ENCODE measurements at places on chromosomes 5 and 9. TPM values are rescaled to one million over a fixed set of nuclear protein-coding genes. Genes with fewer than 3 reads are reported as not detected.

GRCh38 chr9:128529191-128529590, 23.2 kb upstream of the SPTAN1 start:
- ATAC-seq: no peak

Gene NR5A1
- not detected for total RNA-seq

Gene NPR3
- total RNA-seq: 4.9 TPM

DNA sequence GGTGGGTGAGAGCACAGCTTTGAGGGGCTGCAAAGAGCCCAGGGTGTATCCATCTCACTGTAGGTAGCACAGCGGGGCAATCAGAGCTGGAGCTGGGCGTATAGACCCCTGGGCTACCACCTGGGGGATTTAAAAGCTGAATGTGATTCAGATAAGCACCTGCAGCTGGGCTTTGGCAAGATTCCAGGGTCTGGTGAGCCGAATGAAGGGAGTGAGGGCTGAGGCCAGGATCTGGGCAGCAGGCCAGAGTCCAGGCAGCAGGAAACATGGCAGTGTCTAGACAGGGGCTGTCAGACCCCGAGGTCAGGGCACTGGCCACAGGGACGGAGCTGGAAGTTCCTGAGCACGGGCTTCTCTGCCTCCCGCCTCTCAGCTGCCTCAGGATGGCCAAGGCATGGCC, 8.7 kb downstream of the ASS1 start:
- ATAC-seq: no peak

GRCh38 chr9:69195668-69196067, 21.6 kb downstream of the TJP2 start:
- no peak for ATAC-seq

Gene IL13
- not detected for total RNA-seq

DNA sequence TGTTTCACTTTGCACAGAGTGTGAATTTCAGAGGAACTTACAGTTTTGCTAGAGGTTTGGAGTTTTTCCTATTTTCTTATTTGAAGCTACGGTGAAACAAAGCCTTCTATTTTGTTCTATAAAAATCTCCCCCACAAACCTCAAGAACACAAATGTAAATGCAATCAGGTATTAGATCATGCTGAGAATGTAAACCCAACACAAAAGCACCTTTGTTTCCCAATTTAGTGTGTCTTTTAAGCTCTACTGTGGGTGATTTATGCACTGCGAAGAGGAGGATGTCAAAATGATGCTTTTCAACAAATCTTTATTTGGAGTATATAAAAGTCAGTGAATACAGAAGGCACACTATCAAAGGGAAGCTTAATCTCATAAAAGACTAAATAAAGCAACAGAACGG, 4.3 kb upstream of the DRD1 start:
- no peak for ATAC-seq

Gene ALDH1A1
- 70.4 TPM for total RNA-seq

DNA sequence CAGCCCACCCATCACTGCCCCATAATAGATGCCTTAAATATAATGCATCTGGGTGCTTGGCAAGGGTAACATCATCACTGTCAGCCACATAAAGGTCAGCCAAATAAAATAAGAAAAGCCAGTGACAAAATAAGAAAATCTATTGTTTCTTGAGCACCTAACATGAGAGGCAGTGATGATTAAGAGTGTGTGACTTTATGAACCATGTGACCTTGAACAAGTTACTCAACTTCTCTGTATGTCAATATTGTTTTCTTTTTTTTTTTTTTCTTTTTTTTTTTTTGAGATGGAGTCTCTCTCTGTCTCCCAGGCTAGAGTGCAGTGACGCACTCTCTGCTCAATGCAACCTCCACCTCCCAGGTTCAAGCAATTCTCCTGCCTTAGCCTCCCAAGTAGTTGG, 98.7 kb downstream of the CDK5RAP2 start:
- no peak for ATAC-seq

DNA sequence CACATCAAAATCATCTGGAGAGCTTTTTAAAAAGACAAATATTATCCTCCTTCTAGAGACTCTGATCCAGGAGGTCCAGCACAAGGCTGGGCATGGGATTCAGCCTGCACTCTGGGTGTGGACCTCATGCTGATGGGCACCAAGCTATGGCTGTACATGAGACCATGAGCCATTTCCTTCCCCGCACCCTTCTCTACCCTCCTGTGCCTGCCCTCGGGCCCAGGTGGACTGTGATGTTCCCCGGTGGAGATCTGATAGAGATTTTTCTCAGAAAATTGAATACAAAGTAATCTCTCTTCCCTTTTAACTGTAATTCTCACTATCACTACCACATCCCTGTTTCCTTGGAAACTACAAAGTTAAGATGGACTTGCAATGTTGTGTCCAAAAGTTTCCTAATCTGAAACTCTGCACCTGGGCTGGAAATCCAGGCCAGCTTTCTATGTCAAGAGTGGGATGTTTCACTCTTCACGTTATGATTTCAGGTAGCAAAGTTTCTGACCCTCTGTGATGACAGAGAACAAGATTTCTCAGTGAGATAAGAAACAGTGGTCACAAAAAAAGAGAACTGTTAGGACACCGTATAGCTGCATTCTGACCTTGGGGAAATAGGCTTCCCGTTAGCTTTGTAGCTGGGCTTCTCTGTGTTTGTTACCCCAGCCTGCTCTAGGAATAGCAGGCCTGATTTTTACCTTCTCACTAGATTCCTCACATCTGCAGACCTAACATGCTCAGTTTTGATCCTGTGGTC, 11.5 kb downstream of the SFXN1 start:
- ATAC-seq: no peak

Gene TUSC1
- total RNA-seq: 24.1 TPM

- ATAC-seq: no peak
These were observed 7.6 kb upstream of the PPP1R26 start for GRCh38 chr9:135471791-135472640.

All from gastroesophageal sphincter (tissue), 4 donors.